ENCODE measurements at places on chromosomes 12 and 14.

DNA sequence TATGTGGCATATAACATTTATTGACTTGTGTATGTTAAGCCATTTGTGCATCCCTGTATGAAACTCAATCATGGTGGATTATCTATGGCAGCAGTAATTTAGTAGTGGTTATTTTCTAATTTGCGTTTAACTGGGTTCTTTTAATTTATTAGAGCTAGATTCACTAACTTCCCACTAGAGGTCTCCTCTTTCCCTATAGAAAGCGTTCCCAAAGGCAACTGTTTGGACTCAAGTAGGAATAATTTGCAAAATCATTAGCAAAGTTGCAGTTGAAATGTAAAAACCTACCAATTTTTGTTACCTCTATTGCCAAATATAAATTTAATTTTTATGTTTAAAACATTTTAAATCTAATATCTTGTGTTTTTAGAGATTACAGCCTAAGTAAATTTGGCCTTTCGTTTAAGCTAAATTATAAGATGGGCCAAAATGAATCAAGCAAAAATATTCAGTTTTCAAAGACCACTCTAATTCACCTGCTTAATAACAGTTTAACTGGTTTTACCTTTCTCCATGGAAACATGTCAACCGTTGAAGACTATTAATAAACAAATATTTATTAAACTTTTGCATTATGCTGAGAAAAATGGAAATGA, 6.0 kb downstream of the DMAC2L start:
- DNase-seq: no peak

- no peak for DNase-seq
Measured at GRCh38 chr12:31965090-31965489, 5.9 kb downstream of the RESF1 start.

GRCh38 chr12:106131676-106132075, 7.1 kb downstream of the NUAK1 start:
- DNase-seq: no peak

DNA sequence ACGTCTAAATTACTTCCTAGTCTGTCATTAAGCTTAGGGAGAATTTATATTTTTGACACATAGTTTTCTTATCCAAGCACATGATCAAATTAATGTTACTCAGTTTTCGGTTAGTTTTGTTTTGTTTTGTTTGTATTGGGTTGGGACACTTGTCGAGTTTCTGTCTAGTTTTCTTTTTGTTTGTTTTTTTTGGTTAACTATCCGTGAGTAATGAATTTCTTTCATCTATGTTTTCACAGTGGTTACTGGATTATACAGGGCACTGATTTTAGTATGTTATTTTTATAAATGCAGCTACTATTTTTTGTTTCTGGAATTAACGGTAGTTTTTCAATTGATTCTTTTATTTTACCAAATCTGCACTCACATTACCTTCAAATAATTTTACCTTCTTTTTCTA, 2.7 kb downstream of the KLRF1 start:
- no peak for DNase-seq

- no peak for DNase-seq
Measured at GRCh38 chr12:58925751-58926150, 5.4 kb upstream of the LRIG3 start.

- no peak for DNase-seq
Measured at GRCh38 chr14:65860956-65861611, 448.6 kb downstream of the FUT8 start.

DNA sequence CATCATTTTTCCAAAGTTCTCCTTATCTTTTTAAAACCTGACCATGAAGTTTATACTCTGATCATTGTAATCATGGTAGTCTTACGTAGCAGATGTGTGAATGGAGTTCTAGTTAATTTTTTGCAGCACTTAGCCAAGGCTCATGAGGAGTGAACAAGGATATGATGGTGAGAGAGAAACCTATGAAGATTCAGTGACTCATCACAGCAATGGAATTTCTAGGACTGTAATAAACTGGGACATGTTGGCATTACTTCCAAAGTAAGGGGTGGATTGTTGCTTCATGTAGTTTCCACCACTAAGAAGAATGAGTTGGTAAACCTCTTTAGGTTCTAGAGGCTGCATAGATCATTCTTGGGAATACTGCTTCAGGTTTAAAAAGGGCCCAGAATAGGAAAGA, 102.7 kb downstream of the LRRIQ1 start:
- no peak for DNase-seq

DNA sequence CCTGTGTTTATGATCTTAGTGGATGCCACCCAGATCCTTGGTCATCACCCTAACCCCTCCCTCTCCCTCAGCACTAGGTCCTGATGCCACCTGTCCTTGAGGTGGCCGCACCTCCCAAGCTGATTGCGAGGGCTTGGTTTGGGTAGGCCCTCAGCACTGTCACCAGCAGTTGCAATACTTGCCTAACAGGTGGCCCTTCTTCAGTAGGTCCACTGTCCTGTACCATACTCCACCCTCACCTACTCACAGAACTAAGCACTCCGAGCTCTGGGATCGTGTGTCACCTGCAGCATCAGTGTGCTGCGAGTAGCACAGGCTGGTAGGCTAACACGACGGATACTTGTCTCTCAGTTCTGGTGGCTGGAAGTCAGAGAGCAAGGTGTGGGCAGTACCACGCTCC, 14.0 kb upstream of the SERPINA12 start:
- no peak for DNase-seq

DNA sequence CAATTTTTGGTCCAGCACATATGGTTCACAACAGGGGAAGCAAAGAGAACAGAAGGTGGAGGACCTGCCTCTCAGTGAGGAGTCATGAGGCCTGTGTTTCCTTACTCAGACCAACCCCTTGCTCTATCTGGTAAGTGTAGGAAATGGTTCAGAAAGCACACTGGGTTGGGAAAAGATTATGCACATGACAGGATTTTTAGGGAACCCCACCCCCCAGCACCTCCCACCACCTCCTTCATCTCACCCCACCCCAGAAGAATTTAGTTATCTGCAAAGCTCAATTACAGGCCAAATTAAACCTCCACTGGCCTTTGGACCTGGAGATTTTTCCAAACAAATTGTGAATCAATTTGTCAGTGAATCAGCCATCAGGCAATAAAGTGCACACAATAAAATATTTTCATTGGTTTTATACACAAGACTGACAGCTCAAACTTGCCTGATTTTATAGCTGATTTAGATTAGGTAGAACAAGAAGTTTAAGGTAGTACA, 132.8 kb downstream of the DACT1 start:
- DNase-seq: no peak

DNA sequence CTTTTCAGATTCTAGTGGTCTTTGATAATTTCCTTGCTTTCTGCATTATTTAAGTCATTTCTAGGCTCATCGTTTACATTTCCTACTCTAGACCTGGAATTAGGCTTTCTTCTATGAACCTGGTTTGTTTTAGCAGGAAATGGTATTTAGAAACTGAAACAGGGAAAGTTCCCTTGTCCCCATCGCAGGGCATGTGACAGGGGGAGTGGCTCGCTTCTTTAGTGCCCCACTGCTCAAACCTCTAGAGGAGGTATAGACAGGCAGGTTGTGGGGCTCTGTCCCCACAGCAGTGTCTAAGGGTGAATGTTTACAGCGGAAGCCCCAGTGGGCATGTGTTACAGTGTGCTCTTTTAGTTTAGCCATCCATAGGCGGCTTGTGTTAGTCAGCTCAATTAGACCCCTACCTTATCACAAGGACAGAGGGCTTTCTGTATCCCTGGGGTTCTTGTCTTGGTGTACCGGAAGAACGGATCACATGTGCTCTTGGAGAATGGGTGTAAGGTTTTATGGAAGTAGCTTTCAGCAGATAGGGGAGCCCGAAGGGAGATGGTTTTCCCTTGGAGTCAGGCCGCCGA, 25.0 kb downstream of the IFT81 start:
- no peak for DNase-seq

DNA sequence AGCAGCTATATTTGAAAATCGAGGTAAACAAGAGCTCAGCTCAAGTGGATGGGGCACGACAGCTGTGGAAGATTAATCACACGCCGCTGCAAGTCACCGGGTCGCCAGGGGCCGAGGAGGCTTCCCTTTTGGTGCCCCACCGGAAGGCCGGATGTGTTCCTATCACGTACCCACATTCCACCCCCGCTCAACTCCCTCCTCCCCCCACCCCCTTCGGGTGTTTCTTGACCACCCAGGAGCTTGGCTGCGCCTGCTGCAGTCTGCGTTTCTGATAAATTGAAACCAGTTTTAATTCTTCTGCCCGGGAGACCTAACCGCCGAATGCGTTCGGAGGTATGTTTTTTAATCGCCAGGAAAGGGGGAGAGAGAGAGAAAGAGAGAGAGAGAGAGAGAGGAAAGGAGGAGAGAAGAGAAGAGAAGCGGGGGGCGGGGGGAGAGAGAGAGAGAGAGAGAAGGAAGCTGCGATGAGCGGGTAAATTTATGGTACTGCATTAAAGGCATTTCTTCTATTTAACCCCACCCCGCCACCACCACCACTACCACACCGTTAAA, 1.8 kb downstream of the SLC8A3 start:
- no peak for DNase-seq

- no peak for DNase-seq
Measured at GRCh38 chr12:78306236-78306635, 475.5 kb downstream of the NAV3 start.

GRCh38 chr12:77833329-77833728, 2.6 kb downstream of the NAV3 start:
- DNase-seq: no peak

DNA sequence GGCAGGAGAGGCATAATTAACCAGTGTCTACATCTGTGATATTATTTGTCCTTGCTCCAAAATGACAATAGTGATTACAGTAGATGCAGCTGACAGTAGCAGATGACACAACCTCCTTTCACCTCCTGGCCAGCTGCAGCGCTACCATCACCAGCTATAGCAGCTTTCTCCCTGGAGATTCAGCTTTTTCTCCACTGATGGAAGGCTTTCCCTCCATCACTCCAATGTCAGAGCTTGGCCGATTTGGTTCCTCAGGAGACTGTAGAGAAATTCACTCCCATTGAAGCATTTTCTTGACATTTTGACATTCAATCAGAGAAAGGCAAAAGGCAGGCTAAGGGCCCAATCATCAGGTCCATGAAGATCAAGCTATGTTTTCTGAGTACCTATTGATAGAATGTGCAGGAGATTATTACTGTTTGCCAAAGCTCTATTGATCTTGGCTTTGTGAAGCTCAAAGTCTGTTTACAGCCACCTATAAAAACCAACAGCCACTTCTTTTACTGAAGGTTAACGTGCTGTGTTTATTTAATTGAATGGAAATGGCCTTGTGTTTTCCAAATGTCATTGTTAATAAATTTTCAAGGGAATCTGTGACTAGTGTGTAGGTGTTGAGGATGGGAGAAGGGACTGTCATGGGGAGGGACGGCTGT, 785.1 kb downstream of the DIO2 start:
- no peak for DNase-seq

DNA sequence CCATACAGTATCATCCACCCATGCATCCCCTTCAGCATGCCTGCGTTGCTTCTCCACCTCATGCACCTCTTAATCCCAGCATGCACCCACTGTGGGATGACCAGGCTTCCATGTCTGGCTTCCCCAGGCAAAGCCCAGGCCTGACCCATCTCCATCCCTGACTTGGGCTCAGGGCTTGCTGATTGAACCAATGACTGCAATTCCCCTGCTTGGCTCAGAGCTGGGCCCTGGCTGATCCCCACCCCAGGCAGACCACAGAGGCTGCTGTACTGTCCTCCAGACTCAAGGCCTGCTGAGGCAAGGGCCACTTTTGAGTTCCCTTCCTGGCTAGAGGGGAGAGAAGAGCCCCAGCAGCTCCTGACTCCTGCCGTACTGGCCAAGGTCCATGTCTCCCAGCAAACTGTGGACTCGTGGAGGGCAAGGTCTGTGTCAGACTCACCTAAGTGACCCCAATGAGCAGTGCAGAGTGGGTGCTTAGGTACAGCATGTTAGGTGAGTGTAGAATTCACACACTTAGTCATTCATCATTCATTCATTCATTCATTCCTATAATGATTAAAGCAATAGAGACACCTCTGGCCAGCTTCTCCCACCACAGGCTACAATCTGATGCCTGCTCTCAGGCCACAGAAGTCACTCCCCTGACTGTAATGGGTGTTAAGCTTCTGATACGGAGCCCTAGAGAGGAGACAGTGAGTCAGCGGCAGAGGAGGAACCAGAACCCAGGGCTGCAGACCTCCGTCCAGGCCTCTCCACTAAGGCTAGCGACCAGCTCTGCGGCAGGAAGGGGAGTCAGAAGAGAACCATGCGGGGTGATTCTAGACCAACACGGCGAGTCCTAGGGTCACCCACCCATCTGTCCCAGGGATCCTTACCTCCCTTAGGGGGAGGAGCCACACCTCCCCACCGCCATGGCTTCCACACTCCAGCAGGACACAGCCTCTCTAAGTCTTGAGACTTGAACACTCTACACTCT, 2.9 kb downstream of the BEGAIN start:
- DNase-seq: no peak

DNA sequence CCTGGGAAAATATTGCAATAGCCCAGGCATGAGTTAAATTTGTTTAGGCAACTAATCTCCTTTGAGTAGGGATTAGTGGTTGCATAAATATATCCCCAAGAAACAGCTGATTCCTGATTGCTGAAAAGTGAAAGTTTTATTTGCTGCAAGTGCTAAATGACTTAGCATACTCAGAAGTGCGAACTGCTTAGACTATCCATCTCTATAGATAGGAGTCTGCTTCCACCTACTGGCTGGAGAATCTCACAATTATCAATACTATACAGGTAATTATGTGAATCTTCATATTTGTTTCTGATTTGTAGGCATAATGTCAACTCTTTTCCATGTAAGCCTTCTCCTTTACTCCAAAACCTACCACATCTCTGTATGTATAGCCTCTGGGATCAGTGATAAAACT, 12.0 kb upstream of the SLCO1B3 start:
- no peak for DNase-seq

GRCh38 chr12:26043135-26044006, 81.5 kb downstream of the BHLHE41 start:
- no peak for DNase-seq

DNA sequence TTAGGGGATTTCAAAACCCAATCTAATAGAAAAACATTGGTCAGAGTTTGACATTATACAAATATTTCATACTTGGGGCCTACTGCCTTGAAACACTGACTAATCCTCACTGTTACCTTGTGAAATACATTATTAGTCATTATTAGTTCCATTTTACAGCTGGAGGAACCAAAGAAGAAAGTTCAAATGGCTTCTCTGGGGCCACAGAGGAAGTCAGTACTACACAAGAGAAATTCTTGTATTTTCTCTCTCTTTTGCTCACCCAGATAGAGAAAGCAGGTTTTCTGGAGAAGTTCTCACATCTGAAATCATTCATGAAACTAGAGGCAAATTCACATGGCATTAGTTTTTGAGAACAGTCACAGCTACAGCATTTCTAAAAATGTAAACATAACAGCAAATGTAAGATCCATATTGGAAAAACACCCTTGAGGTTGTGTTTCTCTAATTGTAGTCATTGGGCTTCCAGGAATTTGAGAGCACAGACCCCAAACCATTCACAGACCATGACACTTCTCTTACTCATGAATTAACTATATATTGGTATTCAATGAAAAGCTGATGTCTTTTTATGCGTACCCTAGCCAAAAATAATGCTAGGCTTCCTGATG, 83.0 kb downstream of the LLPH start:
- DNase-seq: no peak

DNA sequence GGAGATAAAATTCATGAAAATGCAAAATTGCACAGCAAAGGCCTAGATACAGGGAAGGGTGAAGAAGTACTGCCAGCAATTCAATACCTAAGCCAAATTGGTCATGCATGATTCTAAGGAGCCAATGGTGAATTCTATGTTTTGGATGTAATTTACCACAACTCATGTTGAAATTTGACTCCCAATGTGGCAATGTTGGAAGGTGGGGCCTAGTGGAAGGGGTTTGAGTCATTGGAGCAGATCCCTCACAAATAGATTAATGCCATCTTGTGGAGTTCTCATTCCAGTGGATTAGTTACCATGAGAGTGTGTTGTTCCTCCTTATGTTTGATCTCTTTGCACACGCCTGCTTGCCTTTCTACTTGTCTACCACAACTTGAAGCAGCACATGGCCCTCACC, 194.0 kb upstream of the ALG10 start:
- no peak for DNase-seq

Measured in stimulated activated CD4-positive, alpha-beta T cell treated with anti-CD3 and anti-CD28 coated beads, TNF-alpha, amount 100 ng/mL, for 24 hours (primary cell).